ENCODE measurements at places on chromosomes 2 and 18.

DNA sequence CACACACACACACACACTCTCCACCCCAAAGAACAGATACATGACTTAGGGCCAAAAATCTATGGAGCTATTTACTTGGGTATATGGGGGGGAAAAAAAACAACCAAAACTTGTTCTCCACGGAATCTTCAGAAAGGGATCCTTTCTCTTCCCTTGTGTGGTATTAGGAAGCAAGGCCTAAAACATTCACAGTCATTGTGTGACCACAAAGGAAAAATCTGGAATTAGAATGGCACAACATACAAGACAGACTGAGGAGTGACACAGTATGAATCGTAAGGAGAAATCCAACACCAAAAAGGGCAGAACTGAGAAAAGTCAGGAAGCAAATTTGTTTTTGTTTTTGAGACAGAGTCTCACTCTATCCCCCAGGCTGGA is 70.3 kb downstream of the ASXL2 start:
- no peak for DNase-seq

- no peak for DNase-seq
Measured at GRCh38 chr2:177123048-177123447, 89.5 kb upstream of the HNRNPA3 start.

DNA sequence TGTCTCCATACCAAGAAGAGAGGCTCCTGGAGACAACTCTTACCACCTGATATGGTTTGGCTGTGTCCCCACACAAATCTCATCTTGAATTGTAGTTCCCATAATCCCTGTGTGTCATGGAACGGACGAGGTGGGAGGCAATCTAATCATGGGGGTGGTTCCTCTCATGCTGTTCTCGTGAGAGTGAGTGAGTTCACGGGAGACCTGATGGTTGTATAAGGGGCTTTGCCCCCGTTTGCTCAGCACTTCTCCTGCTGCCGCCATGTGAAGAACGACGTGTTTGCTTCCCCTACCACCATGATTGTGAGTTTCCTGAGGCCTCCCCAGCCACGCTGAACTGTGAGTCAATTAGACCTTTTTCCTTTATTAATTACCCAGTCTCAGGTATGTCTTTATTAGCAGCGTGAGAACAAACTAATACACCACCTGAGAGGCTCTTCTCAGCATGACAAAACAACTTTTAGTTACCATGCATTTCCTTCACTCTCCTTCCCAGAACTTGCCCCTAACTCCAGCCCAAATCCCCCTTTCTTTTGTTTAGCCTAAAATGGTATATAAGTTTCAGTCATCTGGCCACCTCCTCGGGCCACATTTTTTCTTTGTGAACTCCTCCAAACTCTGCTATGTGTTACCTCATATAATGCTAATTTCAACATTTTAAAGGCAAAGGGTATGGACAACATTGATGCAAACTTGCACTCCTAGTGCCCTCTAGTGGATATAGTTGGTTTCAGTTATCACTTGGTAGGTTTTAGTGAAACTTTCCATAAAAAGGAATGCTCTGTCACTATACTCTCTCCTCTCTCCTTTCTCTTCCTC is 58.6 kb upstream of the SLC25A52 start:
- DNase-seq: no peak

DNA sequence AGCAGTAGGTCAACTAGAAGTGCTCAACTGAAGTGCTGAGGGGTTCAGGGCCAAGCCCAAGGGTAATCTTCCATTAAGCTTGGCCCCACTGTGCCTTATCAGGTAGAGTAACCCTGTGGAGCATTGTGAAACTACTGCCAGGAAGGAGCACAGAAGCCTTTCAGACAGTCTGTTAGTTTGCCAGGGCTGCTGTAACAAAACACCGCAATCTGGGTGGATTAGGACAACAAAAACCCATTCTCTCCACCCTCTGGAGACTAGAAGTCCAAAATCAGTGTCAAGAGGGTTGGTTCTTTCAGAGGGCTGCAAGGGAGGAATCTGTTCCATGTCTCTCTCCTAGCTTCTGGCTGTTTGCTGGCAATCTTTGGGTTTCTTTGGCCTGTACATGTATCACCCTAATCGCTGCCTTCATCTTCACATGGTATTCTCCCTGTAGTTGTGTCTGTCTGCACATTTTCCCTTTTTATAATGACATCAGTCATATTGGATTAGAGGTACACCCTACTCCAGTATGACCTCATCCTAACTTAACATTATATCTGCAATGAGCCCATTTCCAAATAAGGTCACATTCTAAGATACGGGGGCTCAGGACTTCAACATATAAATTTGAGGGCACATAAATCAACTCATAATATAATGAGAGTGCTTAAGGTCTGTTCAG is 21.2 kb downstream of the VIT start:
- DNase-seq: no peak

DNA sequence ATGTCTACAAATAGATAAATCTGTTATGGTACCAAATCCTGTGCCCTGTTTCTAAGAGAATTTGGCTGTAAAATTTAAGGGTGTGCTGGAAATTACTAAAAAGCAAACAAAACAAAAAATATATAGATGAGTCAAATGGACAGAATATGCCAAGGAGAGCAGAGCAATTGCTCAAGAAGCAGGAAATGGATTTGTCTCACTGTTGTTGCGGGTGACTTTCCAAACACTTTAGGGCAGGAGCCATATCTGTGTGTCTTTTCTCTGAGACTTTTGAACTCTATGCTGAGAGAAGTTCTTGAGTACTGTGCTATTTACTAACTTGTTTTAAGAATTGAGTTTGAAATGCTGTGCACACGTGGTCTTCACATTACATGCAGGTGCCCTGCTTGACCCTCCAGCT is 221.7 kb downstream of the PHLPP1 start:
- DNase-seq: no peak

DNA sequence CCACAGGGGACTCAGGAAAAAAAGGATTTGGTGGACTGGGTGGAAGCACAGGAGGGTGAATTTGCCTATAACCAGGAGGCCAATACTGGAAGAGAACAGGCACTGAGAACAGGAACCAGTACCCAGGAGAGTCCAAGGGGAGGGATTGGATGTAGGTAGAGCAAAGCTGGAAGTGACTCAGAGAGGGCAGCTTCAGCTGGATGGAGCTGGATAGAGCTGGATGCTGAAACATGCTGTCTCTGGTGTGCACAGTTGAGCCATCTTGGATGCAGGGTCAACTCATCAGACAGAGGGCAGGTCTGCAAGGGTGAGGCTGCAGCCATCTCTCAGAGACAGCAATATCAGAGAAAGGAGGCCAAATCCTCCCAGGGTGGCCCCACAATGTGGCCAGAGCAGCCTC is 134.0 kb downstream of the GALNT14 start:
- no peak for DNase-seq

- no peak for DNase-seq
Measured at GRCh38 chr2:143833015-143833660, 686.8 kb downstream of the ZEB2 start.

DNA sequence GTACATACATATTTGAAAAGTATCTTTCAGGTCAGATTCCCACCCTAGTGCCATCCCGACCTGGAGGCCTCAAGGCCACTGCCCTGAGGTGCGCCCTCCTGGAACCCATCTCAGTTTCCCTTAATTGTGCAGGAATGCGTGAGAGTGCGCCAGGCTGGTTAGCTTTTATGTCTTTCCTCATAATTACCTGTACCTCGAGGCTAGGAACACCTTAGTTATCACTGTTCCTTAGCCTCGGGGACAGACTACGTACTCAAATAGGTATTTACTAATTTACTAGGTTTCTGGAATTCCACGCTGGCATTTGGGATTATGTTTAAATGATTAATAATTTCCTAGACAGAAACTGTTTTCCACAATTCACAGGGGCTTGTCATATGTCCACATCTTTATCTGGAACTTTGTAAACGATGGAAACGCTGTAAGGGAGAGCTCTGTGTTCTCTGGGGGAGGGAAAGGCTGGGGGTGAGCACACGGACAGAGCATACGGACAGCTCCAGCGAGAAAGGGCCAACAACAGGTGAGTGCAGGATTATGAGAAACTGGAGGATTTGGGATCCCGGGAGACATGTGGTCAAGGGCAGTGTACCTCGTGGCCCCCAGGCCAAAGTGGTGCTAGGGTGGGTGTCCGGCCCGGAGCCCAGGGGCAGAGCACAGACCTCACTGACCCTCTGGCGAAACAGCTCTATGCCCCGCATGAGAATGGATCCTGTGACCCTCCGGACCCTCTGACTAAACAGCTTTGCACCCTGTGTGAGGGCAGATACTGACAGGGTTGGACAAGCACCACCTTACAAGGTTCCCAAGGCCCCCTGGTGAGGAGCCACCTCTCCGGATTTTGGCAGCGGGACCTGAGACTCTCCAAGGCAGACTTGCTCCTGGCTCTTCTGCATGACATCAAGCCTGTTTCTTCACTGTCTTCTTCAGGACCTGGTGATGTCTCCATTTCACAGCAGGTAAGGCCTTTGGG is 102.0 kb upstream of the PXDN start:
- no peak for DNase-seq

DNA sequence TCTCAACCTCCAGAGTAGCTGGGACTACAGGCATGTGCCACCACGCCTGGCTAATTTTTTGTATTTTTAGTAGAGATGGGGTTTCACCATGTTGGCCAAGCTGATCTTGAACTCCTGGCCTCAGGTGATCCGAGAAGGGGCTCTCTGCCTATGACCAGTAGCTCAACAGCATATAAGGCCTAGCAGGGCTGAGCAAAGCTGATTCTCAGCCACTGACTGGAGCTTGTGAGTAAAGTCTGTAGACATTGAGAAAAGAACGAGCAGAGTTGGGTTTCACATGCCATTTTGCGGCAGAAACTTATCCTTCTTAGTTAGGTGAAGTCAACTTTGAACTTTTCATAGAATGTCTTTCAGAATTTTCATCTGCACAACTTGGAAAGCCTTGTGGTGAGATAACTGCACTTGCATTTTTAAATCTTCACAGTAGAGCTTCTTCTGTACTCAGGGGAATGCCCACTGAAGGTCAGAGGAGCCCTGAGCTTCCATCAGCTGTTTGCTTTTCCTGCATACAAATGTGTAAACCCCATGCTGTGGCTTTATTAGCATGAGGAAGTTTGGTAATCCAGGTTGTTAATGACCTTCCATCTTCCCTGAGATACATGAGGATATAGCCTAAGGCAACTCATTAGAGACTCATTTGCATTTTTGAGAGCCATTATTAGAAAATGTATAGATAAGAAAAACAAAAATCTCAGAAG is 602.4 kb downstream of the METTL4 start:
- no peak for DNase-seq

DNA sequence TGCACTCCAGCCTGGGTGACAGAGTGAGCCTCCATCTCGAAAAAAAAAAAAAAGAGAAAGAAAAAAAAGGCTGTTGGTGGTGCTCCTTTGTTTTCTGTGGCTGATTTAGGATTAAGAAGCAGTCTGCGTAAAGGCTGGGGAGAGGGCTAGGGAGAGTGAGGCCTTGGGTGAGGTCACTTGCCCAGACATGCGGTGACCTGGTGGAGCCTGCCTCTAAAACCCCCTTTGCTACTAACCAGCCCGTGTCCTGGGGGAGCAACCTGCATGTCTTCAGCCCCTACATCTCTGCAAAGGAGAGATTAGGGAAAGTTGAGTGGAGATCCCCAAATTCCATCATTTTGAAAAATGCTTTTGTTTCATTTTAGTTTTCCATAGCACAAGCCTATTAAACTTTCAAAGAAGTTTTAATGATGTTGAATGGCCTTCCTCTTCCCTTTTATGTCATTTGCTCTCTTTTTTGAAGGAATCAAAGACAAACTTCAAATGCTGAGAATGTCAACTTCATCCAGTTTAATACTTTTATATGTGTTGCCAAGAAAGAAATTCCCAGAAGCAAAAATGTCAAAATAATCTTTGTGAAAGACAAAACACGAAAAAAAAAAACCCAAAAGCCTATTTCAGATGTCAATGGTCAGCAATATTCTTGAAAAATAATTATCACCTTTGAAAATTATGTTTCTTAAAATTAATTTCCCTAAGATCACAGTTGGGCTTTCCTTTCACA is 38.9 kb upstream of the RALBP1 start:
- no peak for DNase-seq
